ENCODE measurements at places on chromosomes 12 and 14.

DNA sequence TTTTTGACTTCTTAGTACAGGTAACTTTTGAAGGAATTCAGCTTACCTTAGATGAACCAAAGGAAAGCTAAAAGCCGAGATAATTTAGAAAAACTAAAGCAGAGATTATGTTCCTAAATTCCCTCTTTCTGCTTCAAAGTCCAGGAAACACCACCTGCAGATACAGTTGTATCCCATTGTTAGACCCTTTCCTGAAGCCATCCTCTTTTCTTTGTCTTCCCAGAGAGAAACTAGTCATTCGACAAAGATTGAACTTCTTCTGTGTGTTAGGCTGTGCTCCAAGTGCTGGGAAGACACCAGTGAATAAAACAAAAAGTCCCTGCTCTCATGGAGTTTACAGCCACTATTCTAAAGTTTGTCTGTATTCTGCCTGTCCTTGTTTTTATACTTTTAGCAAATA lies 29.3 kb downstream of the PPM1A start:
- DNase-seq: no peak

- DNase-seq: no peak
Observed at GRCh38 chr14:106277503-106277902, 751.1 kb downstream of the TMEM121 start.

DNA sequence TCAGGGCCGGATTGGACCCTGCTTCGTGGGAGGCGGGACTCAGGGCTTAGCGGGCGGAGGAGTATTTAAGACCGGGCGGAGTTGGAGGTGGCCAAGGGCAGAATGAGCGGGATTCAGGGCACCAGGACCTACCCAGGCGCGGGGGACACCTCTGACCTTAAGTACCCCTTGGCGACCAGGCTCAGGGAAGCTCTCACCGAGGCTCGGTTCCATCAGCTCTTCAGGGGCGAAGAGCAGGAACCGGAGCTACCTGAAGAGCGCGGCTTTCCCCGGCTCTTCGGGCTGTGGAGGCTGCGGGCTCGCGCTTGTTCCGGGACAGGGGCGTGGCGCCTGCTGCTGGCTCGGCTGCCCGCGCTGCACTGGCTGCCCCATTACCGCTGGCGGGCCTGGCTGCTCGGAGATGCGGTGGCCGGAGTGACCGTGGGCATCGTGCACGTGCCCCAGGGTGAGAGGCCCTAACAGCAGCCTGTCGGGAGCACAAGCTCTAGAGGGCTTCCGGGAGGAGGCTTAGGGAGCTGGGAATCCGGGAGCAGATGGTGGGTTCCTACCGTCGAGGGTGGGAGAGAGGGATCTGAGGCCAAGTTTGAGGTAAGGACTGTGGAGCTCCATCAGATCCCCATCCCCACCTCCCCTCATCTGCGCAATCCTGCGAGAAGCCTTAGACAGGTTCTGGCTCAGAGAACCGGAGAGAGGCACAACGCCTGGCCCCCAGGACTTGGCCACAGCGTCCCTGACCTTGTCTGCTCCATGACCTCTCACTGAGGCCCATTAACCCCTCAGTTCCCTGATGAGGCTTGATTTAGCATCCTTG lies 8.4 kb downstream of the ARHGEF25 start:
- no peak for DNase-seq

DNA sequence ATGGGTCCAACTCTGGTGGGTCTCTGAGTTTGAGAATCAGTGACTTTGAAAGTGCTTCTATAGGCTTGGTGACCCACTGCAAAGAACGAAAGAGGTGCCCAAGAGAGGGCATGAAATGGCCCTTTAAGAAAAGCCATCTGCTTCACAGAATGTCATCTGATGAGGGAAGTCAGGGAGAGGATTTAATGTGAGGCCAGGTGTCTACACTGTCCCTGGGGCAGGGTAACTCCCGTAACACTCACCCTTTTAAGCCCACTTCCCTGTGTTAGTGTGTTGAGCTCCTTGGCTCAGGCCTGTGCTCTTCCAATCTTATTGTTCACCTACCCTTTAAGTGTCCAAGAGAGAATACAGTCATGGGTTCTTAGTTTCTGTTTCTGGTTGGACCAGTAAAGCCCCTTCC lies 16.4 kb upstream of the SRSF5 start:
- DNase-seq: no peak

GRCh38 chr12:104490186-104490585 lies 33.4 kb downstream of the CHST11 start:
- no peak for DNase-seq

All from activated CD4-positive, alpha-beta T cell treated with anti-CD3 and anti-CD28 coated beads for 24 hours (primary cell).